ENCODE measurements at places on chromosomes 2 and 18. TPM values are rescaled to one million over a fixed set of nuclear protein-coding genes. Genes with fewer than 3 reads are reported as not detected.

DNA sequence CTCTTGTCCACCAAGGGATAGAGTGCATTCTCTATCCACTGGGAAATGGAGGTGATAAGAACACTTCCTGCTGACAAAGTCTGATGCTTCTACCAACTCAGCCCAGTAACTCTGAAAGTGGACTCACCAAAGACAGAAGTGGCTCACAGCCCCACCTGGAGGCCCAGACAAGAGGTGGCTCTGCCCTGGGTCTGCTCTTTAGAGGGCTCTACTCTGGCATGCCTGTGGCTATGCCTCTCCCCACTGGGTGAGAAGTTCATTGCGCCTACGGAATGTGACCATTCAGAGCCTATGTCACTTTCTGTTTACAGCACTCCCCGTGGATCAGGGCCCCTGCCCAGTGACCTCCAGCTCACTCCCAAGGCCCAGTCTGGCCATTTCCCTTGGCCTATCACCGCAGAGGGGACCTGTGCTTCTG, 13.5 kb upstream of the XDH start:
- H3K4me1 ChIP-seq, result no peaks in the 10 kb centered on the region
- no peak for DNase-seq
- no peak overlapping the region for H3K27ac ChIP-seq
- H3K36me3 ChIP-seq, result no peaks in the 10 kb centered on the region

GRCh38 chr18:24609254-24609653, 148.8 kb downstream of the HRH4 start:
- H3K27ac ChIP-seq, result no peak overlapping the region
- H3K27me3 ChIP-seq, result no peaks in the 10 kb centered on the region
- DNase-seq, result no peak
- no peaks in the 10 kb centered on the region for H3K4me1 ChIP-seq
- no peak overlapping the region for H3K4me3 ChIP-seq

DNA sequence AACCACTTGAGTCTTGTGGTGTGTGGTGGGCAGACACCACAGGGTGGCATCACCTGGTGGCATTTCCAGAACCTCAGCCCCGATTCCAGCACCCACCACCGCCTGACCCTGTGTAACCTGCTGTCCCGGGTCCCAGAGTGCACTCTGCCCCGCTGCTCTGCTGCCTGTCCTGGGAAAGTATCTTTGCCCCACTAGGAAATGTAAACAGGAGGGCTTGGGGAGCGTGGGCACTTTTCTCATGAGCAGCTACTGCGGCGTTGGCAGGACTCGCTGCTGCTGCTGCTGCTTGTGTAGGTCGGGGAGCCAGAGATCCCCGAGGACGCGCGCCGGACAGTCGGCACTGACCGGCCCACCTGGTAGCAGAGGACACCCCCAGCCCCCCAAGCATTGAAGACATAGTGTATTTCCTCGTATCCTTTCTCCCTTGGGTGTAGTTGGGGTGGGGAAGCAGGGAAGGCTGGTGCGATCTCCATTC, 13.4 kb downstream of the DTYMK start:
- no peak overlapping the region for H3K4me3 ChIP-seq
- no peak for DNase-seq
- peak overlapping the region; percentile 72 for H3K27ac ChIP-seq
- no peaks in the 10 kb centered on the region for H3K27me3 ChIP-seq

GRCh38 chr2:53987336-53987921, 16.6 kb upstream of the PSME4 start:
- no peak overlapping the region for H3K4me3 ChIP-seq
- DNase-seq, result no peak
- peaks cover 5% of the 10 kb centered on the region for H3K4me1 ChIP-seq
- no peak overlapping the region for H3K27ac ChIP-seq
- peaks cover 5% of the 10 kb centered on the region for H3K36me3 ChIP-seq

DNA sequence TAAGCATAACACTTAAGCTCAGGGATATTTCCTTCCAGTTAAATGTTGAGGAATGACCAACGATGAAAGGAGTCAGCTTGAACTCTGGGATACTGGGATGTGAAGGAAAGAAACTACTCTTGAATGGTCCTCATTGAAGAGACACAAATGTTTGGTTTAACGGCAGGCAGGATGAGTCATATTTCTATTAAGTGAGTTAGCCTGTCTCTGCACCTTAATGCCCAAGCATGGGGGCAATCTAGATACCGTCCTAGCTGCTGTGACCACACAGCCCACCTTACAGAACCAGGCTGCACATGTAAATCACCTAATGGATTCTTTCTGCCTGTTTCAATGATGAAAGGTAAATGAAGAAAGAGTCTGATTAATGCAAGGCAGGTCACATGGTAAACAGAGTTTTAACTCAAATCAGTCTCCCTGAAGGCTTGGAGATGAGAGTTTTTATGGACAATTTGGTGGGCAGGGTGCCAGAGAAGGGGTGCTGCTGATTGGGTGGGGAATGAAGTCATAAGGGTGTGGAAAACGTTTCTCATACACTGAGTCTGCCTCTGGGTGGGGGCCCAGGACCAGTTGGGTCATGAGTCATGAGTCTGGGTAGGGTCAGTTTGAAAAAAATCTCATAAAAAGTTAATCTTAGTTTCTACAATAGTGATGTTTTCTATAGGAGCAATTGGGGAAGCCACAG, 144.6 kb upstream of the MMADHC start:
- H3K4me1 ChIP-seq, result no peaks in the 10 kb centered on the region
- no peak for DNase-seq
- no peak overlapping the region for H3K4me3 ChIP-seq
- no peak overlapping the region for H3K27ac ChIP-seq
- no peaks in the 10 kb centered on the region for H3K27me3 ChIP-seq

Gene MAL
- 264 TPM for total RNA-seq

Gene NEU4
- total RNA-seq, result 0.61 TPM

Gene GCG
- total RNA-seq, result not detected

All from activated T-helper 1 cell treated with anti-CD3 and anti-CD28 coated beads, Interleukin-12 subunit alpha, Interleukin-12 subunit beta, Interleukin-2, Interleukin-4 antibody, amounts not matched to agents 30 ng/mL and 10 ng/mL and 1 ng/mL, durations not matched to agents 14 hours and 24 hours and 36 hours (primary cell).